Breast epithelium (tissue), 4 donors: ENCODE measurements at places on chromosomes 1 and 21.

GRCh38 chr1:22804406-22804805 lies 93.8 kb downstream of the EPHB2 start:
- DNase-seq, result no peak
- no peak overlapping the region for H3K27ac ChIP-seq
- H3K4me1 ChIP-seq, result no peaks in the 10 kb centered on the region
- H3K27me3 ChIP-seq, result no peaks in the 10 kb centered on the region
- no peak overlapping the region for H3K4me3 ChIP-seq

DNA sequence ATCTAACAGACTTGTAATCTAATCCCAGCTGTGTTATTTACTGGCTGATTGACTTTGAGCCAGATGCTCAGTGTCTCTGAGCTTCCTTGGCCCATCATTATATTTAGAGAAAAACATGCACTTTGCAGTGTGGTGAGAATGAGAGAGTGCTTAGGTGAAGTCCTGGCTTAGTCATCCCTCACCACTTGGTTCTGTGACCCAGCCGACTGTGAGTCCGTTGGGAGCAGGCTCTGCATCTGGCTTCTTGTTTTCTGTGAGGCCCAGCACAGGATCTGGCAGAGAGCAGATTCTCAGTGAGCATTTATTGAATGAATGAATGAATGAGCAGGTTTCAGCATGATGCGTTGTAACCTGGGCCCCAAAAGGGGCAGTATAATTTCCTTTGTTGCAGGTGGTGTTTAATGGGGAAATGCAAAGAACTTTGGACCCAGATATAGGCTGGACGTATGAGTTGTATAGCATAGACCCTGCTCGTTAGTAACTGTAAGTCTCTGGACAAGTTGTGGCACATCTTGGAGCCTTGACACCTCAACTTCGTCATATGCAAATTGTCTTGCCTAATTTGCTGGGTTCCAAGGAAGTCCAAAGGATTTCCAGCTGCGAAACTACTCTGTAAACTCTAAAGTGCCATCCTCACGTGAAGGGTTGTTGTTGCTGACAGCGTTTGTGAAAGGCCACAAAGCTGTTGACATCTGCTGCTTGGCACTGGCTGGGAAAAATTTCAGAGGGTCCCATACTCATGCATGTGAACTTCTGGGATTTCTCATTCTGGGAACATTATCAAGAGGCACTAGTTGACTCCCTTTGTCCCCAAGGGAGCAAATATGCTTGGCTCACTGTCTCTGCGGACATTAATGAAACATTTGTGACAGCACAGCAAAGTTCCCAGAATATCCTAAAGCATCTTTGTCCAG lies 138.8 kb upstream of the USP24 start:
- no peak overlapping the region for H3K4me3 ChIP-seq
- H3K4me1 ChIP-seq, result no peaks in the 10 kb centered on the region
- no peaks in the 10 kb centered on the region for H3K36me3 ChIP-seq
- no peak for DNase-seq
- no peak overlapping the region for H3K27ac ChIP-seq
- H3K27me3 ChIP-seq, result no peaks in the 10 kb centered on the region

- H3K36me3 ChIP-seq, result no peaks in the 10 kb centered on the region
- H3K27me3 ChIP-seq, result no peaks in the 10 kb centered on the region
- no peaks in the 10 kb centered on the region for H3K4me1 ChIP-seq
- no peak overlapping the region for H3K4me3 ChIP-seq
These were observed 2.8 kb downstream of the REG4 start for GRCh38 chr1:119808491-119808890.

DNA sequence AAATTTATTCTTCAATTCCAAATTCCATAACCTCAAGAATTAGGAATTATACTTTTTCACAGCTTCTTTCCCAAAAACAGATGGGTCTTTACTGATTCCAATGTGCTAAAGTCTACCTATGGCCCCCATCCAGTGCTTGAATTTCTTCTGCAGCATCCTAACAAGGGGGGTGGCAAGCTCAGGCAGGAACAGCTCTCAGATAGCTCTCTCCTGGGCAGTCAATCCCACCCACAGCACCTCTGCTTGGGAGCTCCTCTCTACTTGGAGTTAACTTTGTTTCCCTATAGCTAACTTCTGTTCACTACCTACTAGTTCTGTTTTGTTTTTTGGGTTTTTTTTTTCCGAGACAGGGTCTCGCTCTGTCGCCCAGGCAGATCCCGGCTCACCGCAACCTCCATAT lies 12.1 kb downstream of the RBBP5 start:
- no peaks in the 10 kb centered on the region for H3K27me3 ChIP-seq
- DNase-seq, result no peak
- peaks cover 8% of the 10 kb centered on the region for H3K36me3 ChIP-seq
- H3K27ac ChIP-seq, result no peak overlapping the region
- H3K4me3 ChIP-seq, result no peak overlapping the region

- no peaks in the 10 kb centered on the region for H3K4me1 ChIP-seq
- H3K36me3 ChIP-seq, result no peaks in the 10 kb centered on the region
- H3K27ac ChIP-seq, result no peak overlapping the region
- no peak for DNase-seq
- H3K4me3 ChIP-seq, result no peak overlapping the region
These were observed 37.8 kb downstream of the ACTN2 start for GRCh38 chr1:236724049-236724448.
